ENCODE measurements at places on chromosomes 2 and 18.

GRCh38 chr2:230664844-230665243 lies 47.8 kb upstream of the CAB39 start:
- no peaks in the 10 kb centered on the region for H3K4me1 ChIP-seq
- no peaks in the 10 kb centered on the region for H3K27me3 ChIP-seq
- H3K4me3 ChIP-seq, result no peak overlapping the region
- no peaks in the 10 kb centered on the region for H3K36me3 ChIP-seq
- no peak overlapping the region for H3K27ac ChIP-seq

DNA sequence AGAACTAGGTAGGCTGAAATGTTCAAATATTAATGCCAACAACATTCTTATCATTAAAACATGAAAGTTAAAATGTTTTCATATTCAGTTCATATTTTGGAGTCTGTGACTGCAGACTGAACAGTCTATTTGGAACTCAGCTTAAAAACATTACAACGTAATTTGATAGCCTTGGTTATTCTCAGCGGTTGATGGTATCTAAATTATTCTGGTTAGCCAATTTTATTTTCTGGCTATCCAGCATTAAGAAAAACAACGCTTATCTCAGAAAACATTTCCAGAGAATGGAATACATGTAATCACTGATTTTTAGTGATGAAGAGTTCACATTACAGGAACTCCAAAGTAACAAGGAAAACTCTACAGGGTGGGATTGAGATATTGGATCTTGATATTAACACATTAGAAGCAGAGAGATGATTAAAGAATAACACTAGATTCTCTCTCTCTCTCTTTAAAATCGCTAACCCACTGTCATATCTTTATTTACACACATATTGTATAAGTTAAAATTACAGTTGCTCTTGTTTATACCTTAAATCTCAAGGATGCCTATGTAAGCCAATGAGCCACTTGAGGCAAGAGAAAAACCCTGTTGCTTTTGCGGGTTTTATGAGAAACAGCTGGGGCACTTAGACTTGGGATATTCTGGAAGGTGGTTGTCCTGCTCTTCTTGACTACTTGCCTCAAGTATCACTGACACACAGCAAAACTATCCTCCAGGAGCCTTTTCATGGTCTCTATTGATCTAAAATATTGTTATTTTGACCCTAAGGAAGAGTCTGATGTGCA lies 84.9 kb downstream of the ICOS start:
- H3K27ac ChIP-seq, result no peak overlapping the region
- no peaks in the 10 kb centered on the region for H3K4me1 ChIP-seq
- H3K36me3 ChIP-seq, result no peaks in the 10 kb centered on the region
- no peak overlapping the region for H3K4me3 ChIP-seq
- DNase-seq, result no peak

DNA sequence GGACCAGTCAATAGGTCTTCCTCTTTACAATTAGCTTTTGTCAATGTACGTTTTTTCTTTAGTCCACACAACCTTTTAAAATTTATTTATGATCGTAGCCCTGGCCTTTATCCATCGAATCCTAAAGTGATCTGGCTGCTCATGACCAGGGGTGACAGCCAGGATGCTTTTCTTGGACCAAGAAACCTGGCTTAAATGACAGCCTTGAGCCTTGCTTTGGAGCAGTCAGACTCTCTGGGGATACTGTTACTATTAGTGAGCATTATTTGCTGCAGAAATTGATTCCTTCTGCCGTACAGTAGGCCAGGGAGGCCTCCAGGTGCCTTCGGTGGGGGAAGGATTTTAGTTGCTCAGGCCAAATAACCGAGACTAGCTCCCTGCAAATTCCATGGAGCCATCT lies 70.2 kb downstream of the AGAP1 start:
- no peaks in the 10 kb centered on the region for H3K27me3 ChIP-seq
- H3K4me1 ChIP-seq, result no peaks in the 10 kb centered on the region
- no peak overlapping the region for H3K4me3 ChIP-seq
- no peak overlapping the region for H3K27ac ChIP-seq
- no peak for DNase-seq
- H3K36me3 ChIP-seq, result no peaks in the 10 kb centered on the region

DNA sequence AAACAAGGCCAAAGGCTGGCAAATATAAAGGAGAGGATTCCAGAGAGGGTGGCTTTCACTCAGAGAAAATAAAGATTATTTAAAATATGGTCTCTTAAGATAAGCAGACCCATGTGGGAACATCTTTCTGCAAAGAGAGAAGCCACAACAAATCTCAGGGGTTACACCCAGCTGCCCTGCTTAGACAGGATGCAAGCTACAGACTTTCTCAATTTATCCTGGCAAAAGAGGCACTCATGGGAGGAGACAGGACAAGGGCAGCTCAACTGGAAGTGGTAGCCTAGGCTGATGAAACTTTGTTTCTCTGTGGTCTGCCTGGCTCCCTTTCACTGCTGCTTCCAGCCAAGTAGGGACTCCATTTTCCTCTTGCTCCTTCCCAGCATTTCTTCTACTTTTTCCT lies 25.9 kb upstream of the SULT1C4 start:
- H3K4me1 ChIP-seq, result no peaks in the 10 kb centered on the region
- DNase-seq, result no peak
- no peaks in the 10 kb centered on the region for H3K36me3 ChIP-seq

GRCh38 chr2:112591413-112591812 lies 7.0 kb downstream of the CHCHD5 start:
- H3K36me3 ChIP-seq, result no peaks in the 10 kb centered on the region
- H3K4me1 ChIP-seq, result peaks cover 16% of the 10 kb centered on the region
- H3K4me3 ChIP-seq, result no peak overlapping the region
- no peaks in the 10 kb centered on the region for H3K27me3 ChIP-seq
- DNase-seq, result no peak
- no peak overlapping the region for H3K27ac ChIP-seq

GRCh38 chr2:78020491-78020890 lies 498.3 kb upstream of the LRRTM4 start:
- H3K4me1 ChIP-seq, result no peaks in the 10 kb centered on the region
- H3K27me3 ChIP-seq, result no peaks in the 10 kb centered on the region
- no peak for DNase-seq
- H3K27ac ChIP-seq, result no peak overlapping the region

GRCh38 chr2:6793913-6794312 lies 71.8 kb downstream of the CMPK2 start:
- no peak for DNase-seq
- H3K4me1 ChIP-seq, result no peaks in the 10 kb centered on the region
- no peak overlapping the region for H3K4me3 ChIP-seq
- H3K36me3 ChIP-seq, result no peaks in the 10 kb centered on the region
- no peak overlapping the region for H3K27ac ChIP-seq

- no peak for DNase-seq
- no peaks in the 10 kb centered on the region for H3K27me3 ChIP-seq
- no peak overlapping the region for H3K27ac ChIP-seq
- no peak overlapping the region for H3K4me3 ChIP-seq
Observed at GRCh38 chr18:59246796-59247195, 26.5 kb downstream of the RAX start.

DNA sequence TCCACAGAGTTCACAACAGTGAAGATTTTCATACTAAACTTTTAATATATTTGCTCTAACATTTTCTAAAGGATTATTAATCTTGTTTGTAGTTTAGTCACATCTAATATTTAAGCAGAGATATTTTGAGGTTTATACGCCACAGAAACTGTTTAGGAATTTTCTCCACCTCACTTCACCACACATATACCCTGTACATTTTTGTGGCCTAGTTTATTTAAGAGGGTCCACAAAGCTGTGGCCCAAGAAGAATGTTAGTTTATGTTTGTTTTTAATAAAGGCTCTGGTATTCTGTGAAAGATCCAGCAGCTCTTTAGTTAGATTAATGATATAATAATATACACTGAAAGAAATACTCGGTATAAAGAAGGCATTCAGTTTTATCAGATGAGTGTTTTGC lies 132.7 kb upstream of the TTC27 start:
- H3K27ac ChIP-seq, result no peak overlapping the region
- no peak for DNase-seq
- H3K36me3 ChIP-seq, result no peaks in the 10 kb centered on the region
- H3K4me1 ChIP-seq, result no peaks in the 10 kb centered on the region
- no peak overlapping the region for H3K4me3 ChIP-seq
- H3K27me3 ChIP-seq, result no peaks in the 10 kb centered on the region

GRCh38 chr2:158266111-158266510 lies 164.4 kb downstream of the UPP2 start:
- H3K27me3 ChIP-seq, result no peaks in the 10 kb centered on the region
- no peaks in the 10 kb centered on the region for H3K36me3 ChIP-seq
- no peak for DNase-seq

- no peaks in the 10 kb centered on the region for H3K27me3 ChIP-seq
- no peaks in the 10 kb centered on the region for H3K4me1 ChIP-seq
- H3K36me3 ChIP-seq, result no peaks in the 10 kb centered on the region
- no peak for DNase-seq
- no peak overlapping the region for H3K4me3 ChIP-seq
Observed at GRCh38 chr2:223049356-223049755, 2.6 kb upstream of the KCNE4 start.

DNA sequence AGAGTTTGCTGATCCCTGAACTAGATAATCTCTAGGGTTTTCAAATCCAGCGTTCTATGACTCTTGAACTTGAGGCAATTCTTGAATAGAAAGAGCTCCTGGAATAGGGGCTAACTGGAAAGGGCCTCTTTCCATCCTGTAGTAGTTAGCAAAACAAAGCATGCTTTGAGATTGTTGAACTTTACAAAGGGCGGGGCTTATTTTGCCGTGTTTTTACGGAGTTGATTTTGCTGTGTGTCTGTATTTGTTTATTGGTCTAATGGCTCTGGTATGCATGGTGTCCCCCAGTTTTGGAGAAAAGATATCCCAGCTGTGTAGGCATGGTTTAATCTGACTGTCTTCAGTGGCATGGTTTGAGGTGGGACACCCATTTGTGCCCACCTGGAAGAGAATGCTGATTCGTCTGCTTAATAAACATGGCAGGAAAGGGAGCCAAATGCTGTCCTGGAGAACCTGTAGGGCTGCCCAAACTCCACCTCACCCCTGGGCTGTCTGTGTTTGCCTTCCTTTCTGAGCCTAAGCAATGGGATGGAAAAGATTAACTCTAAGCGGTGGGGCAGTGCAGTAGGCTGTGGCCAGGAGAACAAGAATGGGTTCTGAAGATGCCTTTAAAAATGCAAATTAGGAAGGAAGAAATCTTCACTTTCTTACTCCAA lies 74.1 kb upstream of the FOSL2 start:
- H3K36me3 ChIP-seq, result no peaks in the 10 kb centered on the region
- no peak overlapping the region for H3K4me3 ChIP-seq
- H3K27ac ChIP-seq, result no peak overlapping the region
- no peaks in the 10 kb centered on the region for H3K27me3 ChIP-seq
- no peaks in the 10 kb centered on the region for H3K4me1 ChIP-seq

DNA sequence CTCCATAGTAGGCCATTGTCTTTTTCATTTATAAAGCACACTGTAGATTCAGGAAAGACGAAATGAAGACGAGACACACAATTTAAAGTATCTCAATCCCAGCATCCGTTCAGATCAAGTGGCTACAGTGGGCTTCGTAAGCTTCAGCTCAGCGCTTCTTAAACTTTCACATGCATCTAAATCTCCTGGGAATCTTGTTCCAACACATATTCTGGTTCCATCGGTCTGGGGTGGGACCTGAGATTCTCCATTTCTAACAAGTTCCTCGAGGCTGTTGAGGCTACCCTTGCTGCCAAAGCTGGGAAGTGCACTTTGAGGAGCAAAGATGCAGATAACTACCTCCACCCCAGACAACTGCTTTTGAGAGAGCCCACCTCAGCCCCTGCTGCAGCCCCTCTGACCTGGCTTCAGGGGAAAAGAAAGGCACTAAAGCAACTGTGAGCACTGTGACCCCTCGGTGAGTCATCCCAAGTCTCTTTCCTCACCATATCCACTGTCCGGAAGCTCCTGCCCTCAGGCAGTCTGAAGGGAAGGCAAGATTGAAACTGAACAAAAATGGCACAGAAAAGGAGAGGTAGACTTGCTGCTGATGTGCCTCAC lies 201.1 kb upstream of the FBXO11 start:
- H3K4me3 ChIP-seq, result no peak overlapping the region
- no peak for DNase-seq
- peaks cover 6% of the 10 kb centered on the region for H3K4me1 ChIP-seq
- H3K27ac ChIP-seq, result no peak overlapping the region
- no peaks in the 10 kb centered on the region for H3K27me3 ChIP-seq

DNA sequence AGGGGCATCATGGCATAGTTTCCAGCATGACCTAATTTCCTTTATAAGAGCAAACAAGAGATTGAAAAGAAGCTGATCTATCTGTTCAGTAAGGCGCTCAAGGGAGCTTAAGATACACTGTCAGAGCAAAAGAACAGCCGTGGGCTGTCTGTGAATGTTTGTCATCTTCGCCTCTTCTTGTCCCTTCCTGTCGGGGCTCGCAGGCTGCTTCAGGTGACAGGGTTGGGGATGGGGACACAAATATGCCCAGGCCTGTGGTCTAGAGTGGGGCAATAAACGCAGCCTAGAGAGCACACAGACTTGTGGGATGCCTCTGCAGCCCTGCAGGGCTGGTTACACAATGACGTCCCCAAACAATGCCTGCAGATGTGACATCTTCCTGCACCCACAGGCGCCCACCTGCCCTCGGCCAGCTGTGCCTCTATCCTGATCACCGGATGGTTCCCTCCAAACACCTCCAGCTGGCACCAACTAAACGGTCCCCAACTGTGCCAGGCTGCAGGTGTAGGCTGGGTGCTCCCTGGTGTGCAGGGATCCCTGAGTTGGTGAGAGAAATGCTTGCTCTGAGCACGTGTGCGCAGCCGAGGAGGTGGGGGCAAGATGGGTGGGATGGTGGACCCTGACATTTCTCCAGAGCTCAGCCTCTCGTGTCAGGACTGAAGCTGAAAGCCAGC lies 72.8 kb downstream of the EDAR start:
- no peak for DNase-seq
- H3K27ac ChIP-seq, result no peak overlapping the region
- H3K4me1 ChIP-seq, result no peaks in the 10 kb centered on the region
- H3K36me3 ChIP-seq, result no peaks in the 10 kb centered on the region
- H3K4me3 ChIP-seq, result no peak overlapping the region
- H3K27me3 ChIP-seq, result no peaks in the 10 kb centered on the region

- no peak overlapping the region for H3K27ac ChIP-seq
- no peak overlapping the region for H3K4me3 ChIP-seq
- no peaks in the 10 kb centered on the region for H3K4me1 ChIP-seq
- H3K27me3 ChIP-seq, result no peaks in the 10 kb centered on the region
Observed at GRCh38 chr2:3405307-3405706, 25.8 kb downstream of the TRAPPC12 start.

DNA sequence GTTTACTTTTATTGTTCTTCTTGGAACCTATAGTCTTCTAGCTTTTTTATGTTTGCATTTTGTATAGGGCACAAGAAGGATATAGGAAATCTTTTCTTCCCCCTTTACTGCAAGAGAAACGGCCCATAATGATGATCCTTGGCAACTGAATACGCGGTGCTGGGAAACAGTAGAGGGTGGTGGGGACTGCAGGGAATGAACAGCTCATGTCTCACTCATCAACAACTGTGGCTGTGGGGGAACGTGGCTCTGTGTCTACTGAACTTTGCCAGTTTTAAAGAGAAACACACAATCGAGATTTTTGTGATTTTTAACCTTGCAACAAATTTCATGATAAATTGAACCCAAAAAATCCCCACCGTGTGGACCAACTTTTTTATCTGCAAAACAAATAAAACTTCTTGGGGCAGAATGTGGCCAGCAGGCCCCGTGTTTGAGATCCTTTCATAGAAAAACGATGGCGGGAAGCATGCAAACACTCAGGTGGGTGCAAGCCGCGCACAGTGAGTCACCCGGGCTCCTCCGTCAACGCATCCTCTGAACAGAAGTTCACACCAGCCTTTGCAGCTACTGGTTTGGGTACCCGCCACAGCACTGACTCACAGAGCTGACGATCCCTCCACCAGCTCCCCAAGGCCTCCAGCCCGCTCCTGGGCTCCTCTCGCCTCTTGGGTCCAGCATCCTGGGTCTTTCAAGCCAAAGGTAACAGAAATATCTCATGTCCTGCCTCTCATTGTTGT lies 149.3 kb downstream of the COL6A3 start:
- no peaks in the 10 kb centered on the region for H3K36me3 ChIP-seq
- no peak overlapping the region for H3K27ac ChIP-seq
- no peak overlapping the region for H3K4me3 ChIP-seq
- no peaks in the 10 kb centered on the region for H3K27me3 ChIP-seq
- no peak for DNase-seq
